T-helper 1 cell (primary cell): ENCODE measurements at places on chromosomes 1 and 21.

- DNase-seq, result no peak
These were observed 81.1 kb downstream of the DSCAM start for GRCh38 chr21:40765811-40766210.

DNA sequence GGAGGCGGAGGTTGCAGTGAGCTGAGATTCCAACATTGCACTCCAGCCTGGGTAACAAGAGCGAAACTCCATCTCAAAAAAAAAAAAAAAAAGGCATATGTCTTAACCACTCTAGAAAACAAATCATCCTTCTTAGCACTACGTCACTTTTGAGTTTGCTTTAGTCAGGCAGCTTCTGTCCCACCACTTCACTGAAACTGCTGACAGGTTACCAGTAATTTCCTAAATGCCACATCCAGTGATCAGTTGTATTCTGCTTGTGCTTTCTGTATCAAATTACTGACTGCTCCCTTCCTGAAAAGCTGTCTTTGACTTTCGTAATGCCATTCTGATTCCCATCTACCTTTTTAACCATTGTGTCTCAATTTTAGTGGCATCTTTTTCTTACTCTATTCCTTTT, 21.7 kb downstream of the RCOR3 start:
- no peak for DNase-seq

- DNase-seq, result no peak
These were observed at the start of gene HJV for GRCh38 chr1:146021622-146022402. Gene HJV (minus strand): TSS chr1:146021735. CDS start chr1:146020231, 1,504 bp downstream.

- DNase-seq, result no peak
These were observed 3.0 kb upstream of the CEP350 start for GRCh38 chr1:179951383-179952144.

GRCh38 chr1:159798893-159799292, 3.3 kb upstream of the FCRL6 start:
- DNase-seq, result no peak

DNA sequence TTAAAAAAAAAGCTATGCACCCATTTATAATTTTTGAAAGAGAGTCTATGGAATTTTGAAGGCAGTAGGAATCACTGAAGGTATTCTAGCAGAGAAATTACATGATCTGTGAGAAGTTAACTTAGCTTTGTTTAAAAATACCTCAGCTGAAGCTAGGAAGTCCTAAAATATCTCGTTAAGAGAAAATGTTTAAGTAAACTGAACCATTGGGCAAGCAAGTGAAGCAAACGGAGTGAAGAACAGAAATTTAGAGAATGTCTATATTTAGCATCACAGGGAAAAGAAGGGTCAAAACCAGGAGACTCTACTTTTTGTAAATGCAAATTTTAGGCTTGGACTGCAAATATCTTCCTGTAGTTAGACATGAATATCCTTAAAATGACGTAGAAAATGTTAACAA, 230.8 kb downstream of the HMCN1 start:
- no peak for DNase-seq

GRCh38 chr1:195097316-195097715, 1510.9 kb downstream of the KCNT2 start:
- no peak for DNase-seq

GRCh38 chr1:232376632-232377493, 253.1 kb downstream of the SIPA1L2 start:
- DNase-seq, result no peak

DNA sequence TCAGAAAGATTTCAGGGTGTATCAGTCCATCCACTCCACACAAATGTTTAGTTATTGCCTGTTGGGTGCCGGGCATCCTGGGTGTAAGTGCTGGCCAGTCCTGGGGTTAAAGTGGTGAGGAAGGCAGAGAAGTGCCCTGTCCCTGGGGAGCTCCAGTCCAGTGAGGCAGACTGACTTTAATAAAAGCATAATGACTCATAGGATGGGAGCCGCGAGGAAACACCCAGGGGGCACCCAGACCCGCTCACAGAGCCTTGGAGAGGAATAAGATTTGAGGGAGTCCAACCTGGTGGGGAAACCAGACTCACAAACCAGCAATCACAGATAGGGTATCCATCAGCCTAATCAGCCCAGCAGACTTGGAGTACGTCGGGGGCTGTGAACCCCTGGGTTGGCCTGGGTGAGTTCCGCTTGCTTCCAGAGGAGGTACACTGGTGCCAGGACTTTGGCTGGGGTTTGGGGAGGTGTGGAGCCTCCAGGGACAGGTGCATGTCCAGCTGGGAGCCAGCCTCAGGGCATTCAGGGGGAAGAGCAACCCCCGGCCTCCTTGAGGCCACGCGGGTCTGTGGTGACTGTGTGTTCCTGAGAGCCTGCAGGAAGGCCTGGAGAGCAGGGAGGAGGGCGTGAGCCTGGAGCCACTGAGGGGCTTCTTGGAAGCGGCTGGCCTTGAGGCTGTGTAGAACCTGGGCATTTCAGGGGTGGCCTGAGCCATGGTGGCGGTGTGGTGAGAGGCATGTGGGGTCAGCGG, 3.7 kb downstream of the PEAR1 start:
- no peak for DNase-seq

GRCh38 chr1:152461544-152461943, 47.5 kb upstream of the CRNN start:
- DNase-seq, result peak; percentile 56

GRCh38 chr1:214002060-214002459, 14.3 kb downstream of the PROX1 start:
- no peak for DNase-seq

DNA sequence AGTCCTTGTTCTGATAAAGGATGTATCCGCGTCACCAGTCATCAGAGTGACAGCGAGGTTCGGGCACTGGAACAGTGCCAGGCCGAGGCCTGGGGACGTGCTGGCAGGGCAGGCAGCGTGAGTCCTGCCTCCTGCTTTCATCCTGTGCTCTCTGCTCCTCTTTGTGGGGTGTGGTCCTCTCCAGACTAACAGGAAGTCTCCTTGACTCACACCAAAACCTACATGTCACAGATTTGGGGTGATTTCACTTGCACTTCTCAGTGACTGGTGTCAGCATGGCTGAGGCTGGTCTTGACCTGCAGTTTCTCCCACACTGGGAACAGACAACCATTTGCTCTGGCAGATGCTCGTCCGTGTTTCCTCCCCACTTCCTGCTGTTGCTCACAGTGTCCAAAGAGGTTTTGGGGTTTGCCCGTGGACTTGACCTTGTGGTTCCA, 8.8 kb upstream of the NLRP3 start:
- DNase-seq, result peak; percentile 49

- DNase-seq, result no peak
These were observed 17.7 kb upstream of the A3GALT2 start for GRCh38 chr1:33338440-33339211.

DNA sequence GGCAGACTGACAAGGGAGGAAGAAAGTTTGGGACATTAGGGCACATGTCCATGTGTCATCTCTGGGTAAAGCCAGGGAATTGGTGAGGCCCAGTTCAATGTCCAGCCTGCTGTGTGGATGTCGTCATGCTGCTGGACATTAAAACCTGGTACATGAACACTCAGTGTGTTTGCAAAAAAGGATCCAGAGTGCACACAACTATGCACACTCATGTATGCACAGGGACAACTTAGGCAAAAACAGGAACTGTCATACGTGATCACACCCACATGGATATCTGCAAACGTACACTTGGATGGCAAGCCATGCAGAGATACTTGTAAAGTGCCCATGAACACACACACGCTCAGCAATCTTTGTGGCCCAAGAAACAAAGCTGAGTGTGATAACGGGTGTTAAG, 47.9 kb upstream of the NEK2 start:
- no peak for DNase-seq

DNA sequence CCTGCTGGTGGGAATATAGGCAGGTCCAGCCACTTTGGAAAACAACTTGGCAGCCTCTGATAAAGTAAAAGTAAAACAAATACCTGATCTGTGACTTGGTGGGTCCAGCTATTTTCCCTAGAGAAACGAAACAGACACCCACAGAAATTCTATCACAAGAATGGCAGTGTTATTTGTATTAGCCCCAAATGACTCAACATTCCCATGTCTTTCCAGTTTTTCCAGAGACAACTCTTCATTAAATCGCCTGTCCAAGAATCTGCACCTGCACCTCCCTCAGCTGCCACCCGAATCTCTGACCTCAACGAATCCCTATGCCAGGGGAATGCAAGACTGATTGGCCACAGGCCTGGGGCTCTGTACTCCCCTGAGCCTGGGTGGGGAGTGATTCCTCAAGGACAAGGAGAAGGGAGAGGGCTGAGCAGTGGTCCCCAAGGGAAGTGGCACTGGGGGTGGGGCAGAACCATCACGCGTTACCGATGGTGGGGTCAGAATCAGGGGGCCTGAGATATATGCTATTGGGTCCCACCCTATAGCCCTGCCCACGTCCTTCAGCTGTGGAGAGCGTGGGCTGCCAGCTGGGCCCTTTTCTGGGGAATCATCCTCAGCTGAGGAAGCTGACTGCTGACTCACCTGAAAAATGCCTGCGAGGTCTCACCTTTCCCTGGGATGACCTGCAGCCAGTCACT, 553.0 kb downstream of the PTPRU start:
- DNase-seq, result no peak

DNA sequence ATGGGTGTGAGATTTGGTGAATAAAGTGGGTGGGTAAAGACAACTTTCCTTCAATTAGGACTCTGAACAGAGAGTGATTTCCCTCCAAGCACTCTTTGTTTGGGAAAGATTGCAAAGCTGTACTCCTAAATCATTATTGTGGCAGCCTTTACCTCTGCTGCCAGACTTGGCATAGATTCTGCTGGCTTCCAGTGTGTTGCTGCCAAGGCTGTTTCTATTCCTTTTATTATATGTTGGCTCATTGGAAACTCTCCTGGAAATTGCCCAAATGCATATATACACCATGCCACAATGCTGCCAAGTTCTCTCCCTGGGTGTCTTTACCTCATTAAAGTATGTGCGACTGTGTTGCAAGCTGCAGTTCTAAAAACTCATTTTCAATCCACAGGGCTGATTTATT, 668.0 kb downstream of the MRPL39 start:
- DNase-seq, result no peak

DNA sequence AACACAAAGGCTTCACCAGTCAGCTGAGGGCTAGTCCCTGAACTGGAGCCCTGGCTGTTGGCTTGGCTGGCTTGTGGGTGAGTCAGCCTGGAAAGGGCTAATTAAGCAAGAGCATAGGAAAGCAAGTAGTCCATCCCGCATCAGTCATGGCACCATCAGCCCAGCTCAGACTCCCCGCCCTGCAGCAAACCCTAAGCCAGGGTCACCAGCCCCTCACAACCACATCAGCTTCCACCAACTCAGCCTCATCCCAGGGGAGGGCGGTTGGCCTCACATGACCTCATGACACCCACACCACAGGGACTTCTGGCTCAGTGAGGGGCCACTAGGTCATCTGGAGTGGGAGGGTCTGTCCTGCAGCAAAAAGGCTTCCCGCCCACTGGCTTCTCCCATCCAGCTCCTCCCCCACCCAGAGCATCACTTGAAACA, 7.0 kb upstream of the SPATC1L start:
- DNase-seq, result no peak

GRCh38 chr1:70314706-70315304, 39.7 kb downstream of the ANKRD13C start:
- no peak for DNase-seq

DNA sequence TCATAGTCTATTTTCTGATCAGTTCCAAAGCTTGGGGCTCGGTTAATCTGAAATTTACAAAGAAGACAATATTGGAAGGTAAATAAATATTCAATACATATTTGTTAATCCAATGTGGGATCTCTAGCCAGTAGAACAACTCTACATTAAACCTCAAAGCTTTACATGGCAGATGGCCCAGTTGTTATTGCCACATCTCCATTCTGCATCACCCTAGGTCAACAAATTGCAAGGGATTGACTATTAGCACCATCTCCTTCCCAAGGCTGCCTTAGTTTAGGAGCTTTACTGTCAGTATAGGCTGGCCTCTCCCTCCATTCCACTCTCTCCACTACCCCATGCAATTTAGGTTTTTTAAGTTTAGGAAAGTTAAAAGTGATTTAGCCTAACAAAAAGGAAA, 69.7 kb downstream of the TTLL7 start:
- DNase-seq, result no peak

GRCh38 chr1:205709059-205709398, 28.7 kb upstream of the SLC45A3 start:
- DNase-seq, result no peak

DNA sequence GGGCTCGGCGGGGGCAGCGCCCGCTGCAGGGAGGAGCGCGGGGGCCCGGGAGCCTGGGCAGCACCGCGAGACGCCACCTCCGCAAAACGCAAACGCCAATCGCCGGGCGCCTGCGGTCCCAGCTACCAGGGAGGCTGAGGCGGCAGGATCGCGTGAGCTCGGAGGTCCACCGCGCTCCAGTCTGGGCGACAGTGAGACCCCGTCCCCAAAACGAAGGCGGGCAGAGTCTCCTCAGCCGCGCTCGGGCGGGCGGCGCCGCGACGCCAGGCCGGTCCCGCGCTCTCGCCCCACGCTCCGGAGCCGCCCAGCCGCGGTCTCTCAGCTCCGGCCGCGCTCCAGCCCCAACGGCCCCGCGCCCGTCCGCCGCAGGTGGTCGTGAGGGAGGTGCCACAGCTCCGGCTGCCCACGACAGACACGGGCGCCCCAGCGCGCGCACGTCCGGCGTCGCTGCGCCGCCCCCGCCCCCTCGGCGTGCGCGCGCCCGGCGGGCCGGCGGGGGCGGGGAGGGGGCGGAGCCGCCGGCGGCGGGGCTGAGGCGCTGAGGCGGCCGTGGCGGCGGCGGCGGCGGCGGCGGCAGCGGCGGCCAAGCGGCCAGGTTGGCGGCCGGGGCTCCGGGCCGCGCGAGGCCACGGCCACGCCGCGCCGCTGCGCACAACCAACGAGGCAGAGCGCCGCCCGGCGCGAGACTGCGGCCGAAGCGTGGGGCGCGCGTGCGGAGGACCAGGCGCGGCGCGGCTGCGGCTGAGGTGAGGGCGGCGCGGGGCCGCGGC, at the start of gene ADARB1:
TSS of gene ADARB1 (plus strand) at position 533 of the 770 bp plus-strand sequence. CDS start 97,077 bp downstream, outside the sequence.
- peak; percentile 47 for DNase-seq

GRCh38 chr1:64757213-64757612, 12.3 kb downstream of the RAVER2 start:
- DNase-seq, result no peak

GRCh38 chr1:185912504-185912903, 178.3 kb downstream of the HMCN1 start:
- DNase-seq, result no peak

GRCh38 chr1:45272913-45273371, 53.8 kb upstream of the HPDL start:
- DNase-seq, result no peak

DNA sequence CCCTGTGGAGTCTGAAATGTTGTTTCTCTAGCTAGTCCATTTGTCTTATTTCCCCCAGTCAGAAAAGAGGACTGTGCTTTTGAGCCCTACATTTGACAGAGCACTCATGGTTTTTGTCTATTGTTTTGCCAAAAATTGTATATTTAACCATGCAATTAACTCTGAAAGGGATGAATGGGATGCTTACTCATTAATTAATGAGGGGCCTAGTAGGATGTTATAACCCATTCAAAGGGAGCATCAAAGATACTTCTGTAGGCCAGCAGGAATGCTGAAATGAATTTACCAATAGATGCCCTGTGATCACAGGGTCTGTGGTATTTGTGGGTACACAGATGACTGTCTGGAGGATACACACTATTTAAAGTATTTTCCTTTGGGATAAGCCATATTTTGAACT, 147.7 kb downstream of the FCRL5 start:
- no peak for DNase-seq

- DNase-seq, result no peak
These were observed 97.0 kb upstream of the FGGY start for GRCh38 chr1:59199719-59200376.
